Motor neuron (in vitro differentiated cells): ENCODE measurements at places on chromosomes 3 and 15.

GRCh38 chr3:105402287-105402801, 35.6 kb downstream of the ALCAM start:
- ATAC-seq: no peak

DNA sequence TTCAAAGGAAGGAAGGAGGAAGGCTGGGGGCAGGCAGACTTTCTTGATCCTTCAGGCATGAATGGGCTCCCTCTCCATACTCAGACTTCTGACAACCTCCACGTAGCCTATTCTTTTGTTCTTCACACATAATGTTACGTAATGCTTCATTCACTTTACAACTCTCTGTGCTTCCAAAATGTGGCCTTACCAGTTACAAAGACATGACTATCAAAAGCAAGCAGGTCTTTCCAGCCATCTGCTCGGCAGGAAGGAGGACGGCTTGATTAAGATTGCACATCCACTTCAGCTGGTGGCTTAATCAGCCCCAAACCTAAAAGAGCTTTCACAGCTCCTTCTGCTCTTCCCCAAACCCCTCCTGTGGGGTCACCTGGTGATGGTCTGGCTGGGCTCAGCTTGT, 263.2 kb downstream of the XXYLT1 start:
- ATAC-seq: no peak

DNA sequence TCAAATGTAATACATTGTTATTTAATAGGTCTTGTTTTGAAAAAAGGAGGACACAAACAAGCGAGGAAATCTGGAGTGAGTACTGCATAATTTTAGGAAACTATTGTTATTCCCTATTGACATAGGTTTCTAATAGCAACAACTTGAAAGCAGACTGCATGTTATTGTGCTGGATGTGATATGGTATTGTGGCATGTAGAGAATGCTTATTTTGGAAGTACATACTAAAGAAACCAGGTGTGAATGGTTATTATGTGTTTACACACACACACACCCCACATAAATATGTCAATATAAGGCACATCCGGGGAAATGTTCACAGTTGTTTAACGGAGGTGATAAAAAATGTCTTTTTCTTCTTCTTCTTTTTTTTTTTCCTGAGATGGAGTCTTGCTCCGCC, 5.9 kb upstream of the MORF4L1 start:
- no peak for ATAC-seq

DNA sequence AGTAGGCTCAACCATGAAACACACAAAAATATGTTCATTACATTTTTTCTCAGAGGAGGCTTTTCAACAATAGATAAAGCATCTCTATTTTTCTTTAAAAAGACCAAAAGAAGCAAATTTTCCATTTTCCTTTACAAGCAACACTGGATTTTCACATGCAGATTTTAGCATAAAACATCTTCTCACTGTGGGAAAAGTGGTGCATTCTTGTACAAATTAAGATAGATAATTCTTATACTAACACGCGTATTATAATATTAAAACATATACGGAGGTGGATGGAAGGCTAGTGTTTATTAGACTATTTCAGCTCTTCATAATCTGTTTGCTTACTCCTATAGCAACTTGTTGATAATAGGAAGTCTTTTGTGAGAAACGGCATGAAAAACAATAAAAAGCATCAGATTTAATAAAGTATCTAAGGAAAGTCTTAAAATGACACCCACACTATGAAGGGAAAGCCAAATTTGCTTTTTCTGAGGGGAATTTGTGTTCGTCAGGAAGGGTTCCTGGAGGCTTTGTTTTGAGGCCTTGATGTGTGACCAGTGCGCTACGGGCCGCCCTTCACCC, 529.6 kb downstream of the SOX2 start:
- ATAC-seq: no peak
